ENCODE measurements at places on chromosomes 1 and 21.

DNA sequence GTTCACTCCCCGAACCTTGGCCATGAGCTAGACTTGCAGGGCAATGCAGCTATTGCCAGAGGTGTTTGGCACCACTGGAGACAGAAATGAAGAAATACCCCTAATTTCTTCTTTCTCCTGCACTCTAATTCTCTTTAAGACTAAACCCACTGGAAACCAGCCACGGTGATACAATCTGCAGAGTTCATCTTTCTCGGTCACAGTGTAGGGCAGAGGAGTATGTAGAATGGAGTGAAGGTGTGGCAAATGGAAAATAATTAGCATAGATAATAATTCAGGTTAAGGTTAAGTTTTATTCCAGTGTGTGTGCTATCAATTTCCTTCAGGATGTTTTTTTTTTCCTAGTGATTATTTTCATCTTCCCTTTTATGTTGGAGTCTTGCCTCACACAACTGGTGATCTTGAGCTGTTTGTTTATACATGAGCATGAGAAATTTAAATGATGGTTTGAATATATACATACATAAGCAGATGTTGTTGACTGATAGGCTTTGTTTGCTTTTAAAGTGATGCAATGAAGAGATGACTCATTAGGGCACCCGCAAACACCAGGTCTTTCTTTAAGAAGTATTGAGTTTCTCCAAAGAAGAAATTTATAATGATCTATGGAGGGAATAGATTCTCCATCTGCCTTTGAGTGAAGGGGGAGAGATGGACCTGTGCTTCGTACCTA, 81.9 kb downstream of the SPATA17 start:
- no peak for DNase-seq

DNA sequence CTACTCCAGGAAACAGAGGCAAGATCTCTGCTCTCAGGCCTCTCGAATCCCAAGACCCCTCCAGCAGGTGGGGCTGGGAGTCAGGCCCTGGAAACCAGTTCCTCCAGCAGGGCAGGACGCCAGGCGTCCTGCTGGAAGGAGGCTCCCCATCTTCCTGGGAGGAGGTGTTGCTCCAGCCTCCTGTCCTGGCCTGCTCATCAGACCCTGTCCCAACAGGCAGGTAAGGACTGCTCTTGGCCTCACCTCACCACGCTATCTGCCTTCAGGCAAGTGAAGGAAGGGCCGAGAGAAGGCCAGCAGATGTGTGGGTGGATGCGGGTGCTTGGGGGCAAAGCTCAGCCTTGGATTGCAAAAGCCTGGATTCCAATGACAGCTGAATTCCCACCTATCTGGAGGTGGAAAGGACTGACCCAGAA, 82.9 kb downstream of the SSBP3 start:
- no peak for DNase-seq

GRCh38 chr1:160646180-160646579, 664 bp downstream of the SLAMF1 start:
- no peak for DNase-seq

DNA sequence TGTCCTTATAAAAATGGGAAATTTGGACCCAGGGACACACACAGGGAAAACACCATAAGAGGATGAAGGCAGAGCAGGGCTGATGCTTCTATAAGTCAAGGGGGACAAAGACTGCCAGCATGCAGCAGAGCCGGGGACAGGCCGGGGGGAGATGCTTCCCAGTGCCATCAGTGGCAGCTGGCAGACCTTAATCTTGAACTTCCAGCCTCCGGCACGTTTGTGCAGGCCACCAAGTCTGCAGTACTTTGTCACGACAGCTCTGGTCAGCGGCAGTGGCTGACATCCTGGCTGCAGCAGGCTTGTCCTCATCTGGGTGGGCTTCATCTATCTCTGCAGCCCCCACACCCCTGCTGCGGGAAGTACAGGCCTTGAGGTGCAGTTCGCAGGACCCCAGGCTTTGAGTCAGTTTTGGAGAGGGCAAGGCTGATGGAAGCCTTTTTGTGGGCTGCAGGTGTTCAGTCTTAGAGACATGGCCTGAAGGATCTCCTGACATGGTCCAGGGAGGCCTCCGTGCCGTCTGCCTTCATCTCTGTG, 186.0 kb downstream of the DYRK1A start:
- DNase-seq: no peak

GRCh38 chr21:41220208-41220733, 52.3 kb downstream of the BACE2 start:
- peak; percentile 10 for DNase-seq

DNA sequence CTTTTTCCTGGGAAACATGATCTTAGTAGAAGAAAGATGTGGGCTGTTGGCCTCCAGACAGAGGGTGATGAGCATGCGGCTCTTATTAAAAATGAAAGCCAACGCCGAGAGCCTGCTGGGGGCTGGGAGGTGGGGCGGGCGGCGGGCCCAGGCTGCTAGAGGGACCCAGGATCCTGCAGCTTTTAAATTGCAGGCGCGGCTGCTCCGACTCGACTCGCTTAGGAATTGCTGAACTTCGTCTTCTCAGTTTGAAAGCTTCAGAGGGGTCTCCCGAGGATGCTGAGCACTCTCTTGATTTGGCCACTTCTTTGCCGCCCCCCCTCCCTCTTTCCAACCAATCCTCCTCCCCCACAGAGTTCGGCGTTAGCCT, 1.2 kb downstream of the AGPAT3 start:
- peak; percentile 76 for DNase-seq

DNA sequence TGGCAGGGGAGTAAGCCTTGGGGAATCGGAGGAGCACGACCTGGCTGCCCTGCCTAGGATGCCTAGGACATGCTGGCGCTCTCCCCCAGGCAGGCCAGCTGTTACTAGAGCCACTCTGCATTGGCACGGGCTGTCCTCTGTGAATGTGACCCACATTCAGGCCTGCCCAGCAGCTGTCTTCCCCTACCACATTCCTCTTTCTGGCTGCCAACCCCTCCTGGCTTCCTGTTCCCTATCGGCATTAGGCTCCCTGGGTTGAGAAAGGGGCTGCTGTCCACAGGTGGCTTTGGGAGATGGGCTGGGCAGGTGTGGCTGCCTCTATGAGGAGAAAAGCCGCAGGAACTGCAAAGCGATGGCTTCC, 2.3 kb upstream of the NFASC start:
- DNase-seq: no peak

GRCh38 chr1:174358344-174358743, 89.4 kb upstream of the GPR52 start:
- DNase-seq: no peak

DNA sequence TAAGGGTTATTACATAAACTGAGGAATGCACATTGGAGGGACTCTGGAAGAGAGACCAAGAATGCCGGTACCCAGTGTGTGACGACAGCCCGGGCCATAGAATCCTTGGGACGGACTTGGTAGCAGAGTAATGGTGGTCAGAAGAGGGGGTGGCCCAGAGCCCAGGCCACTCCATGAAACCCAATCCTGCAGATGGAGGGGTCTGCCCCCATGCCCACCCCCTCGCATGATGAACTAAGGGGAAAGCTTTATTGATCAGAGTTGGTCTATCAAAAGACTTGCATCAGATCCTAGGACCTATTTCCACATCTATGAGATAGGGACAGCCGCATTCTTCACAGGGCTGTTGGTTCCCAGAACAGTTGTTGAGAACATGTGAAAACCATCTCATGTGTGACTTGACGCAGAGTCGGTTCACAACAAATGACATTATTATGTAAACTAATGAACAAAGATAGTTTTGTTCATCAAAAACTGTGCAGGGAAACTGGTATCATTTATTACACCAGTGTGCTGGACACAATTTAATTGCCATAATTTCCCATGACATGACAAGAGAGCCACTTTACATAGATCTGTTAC, 21.5 kb upstream of the SDC3 start:
- DNase-seq: peak; percentile 10

DNA sequence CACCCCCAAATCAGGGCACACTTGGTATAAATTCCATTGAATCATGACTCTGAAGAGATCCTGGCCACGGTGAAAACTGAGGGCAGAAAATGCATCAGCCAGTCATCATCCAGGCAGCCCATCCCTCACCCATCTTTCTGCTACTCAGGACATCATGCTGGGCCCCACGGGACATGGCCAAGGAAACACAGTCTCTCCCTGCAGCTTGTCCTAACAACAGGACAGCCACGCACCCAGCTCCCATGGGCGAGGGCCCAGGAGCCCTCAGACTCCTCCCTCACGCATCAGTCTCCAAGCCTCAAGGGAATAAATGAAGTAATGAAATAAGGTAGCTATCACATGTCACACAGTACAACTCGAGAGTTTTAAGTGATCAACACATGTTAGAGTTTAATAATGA, 37.8 kb downstream of the ELK4 start:
- DNase-seq: no peak

GRCh38 chr1:6491966-6492365, 499 bp upstream of the PLEKHG5 start:
- DNase-seq: no peak

- DNase-seq: no peak
Measured at GRCh38 chr1:116945996-116946395, 36.3 kb downstream of the PTGFRN start.

- DNase-seq: no peak
Measured at GRCh38 chr1:51600529-51600928, 16.4 kb upstream of the OSBPL9 start.

GRCh38 chr1:160883581-160884513, 1.1 kb downstream of the ITLN1 start:
- DNase-seq: no peak

GRCh38 chr1:112687361-112687760, 12.9 kb downstream of the MOV10 start:
- DNase-seq: no peak

DNA sequence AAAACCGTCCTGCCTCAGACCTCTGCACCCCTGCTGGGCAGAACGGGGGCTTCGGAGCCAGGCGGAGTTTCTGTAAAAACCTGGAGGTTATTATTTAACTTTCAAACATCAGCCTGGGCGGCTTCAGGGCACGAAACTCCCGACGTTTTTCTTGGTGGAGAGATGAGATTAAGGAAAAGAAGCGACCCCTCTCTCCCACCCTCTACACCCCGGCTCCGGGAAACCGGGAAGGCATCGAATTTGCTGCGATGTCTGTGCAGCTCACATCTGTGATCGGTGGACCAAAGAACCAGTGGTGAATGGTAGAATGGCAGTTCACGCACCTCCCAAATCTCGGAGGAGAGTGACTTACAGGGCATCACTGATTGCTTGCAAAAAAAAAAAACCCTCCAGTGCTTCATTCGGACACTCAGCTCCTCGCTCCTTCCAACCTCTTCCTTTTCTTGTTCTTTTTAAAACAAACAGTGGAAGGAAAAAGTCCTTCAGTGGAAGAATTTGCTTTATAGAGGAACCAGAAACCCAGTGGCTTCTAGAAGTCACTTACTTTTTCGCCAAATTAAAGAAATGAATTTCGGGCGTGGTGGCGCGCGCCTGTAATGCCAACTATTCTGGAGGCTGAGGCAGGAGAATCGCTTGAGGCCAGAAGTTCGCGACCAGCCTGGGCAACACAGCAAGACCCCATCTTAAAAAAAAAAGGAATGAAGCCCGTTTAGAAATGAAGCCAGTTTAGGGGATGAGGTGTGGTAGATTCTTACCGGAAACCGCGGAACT, 884 bp downstream of the PHACTR4 start:
- peak; percentile 76 for DNase-seq

GRCh38 chr21:42537106-42537742, 23.6 kb downstream of the SLC37A1 start:
- peak; percentile 6 for DNase-seq

DNA sequence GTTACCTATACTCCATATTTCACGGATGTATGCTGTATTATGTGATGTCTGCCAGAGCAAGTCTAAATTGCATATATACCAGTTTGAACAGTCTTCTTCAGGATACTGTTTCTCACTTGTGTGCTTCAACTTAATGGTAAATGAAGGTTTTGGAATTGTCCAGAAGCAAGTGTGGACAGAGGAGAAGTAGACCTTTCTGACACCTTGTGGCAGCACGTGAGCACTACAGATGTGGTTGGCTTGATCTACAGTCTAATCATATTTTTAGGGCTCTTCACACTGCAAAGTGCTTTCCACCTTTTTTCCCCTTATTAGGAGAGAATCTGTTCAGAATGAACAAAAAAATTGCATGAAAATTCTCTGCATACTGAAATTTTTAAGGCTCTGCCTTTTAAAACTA, 10.9 kb downstream of the MORC3 start:
- DNase-seq: peak; percentile 71

DNA sequence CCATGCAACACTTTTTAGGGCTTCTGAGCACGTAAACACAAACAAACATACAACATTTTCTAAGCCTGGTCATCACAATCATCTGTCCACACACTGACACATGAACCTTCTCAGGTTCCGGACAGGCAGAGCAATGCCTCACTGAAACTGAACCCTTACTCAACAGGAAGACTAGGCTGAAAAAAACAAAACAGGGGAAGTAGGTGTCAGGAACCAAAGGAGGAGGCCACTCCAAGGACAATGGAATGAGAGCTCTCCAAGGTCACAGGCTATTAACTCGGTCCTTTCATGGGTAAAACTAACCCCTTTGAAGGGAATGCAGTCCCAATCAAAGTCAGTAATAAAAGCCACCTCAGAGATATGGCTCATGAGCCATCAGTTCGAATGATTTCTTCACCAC, 76.6 kb downstream of the FAM78B start:
- DNase-seq: no peak

DNA sequence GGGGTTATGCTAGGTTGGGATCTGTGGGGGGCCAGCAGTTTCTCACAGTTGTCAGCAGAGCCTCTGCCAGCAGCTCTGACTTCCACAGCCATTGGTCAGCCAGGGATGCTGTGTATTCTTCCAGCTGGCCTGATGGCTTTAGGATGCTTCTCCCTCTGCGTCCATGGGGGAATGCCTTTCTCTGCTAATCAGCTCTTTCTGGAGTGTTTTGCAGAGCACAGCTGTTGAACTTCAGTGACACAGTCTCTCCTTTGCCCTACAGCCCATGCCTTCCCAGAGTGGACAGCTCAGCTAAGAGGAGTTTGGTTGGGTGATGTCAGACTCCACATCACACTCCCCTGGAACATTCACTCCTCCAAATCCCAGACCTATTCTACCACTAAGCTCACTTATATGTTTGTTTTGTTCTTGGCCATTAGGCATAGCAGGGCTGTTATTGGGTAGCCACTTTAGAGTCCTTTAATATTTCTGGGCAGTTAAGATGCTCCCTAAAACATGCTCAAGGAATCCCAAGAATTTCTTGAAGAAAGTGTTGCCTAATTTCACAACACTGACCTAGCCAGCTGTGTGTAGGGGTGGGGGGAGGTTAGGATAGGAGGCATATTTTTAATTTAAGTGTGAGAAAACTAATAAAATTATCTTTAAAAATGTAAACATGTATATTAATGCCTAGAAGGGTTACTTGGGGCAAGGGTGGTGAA, 75.3 kb upstream of the KIAA0040 start:
- DNase-seq: no peak

DNA sequence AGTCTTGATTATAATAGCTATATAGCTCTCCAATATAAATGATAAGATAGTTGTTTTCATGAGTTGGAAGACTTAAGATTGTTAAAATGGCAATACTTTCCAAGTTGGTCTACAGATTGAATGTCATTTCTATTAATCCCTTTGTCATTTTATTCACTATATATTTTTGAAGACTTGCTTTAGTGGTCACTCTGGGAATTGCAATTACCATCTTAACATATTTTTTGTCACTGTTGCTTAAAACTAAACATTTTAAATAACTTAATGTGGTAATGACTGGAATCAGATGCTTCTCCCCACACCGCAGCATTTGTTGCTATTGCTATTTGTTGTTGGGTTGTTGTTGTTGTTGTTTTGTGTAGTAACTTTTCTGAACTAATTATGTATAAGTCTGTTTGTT, 1592.9 kb downstream of the MRPL39 start:
- DNase-seq: no peak

Measured in GM23248 (cell line).